A673 (cell line): ENCODE measurements at places on chromosomes 1 and 21. TPM values are rescaled to one million over a fixed set of nuclear protein-coding genes. Genes with fewer than 3 reads are reported as not detected.

Gene CR1
- total RNA-seq = not detected in 2 replicates

DNA sequence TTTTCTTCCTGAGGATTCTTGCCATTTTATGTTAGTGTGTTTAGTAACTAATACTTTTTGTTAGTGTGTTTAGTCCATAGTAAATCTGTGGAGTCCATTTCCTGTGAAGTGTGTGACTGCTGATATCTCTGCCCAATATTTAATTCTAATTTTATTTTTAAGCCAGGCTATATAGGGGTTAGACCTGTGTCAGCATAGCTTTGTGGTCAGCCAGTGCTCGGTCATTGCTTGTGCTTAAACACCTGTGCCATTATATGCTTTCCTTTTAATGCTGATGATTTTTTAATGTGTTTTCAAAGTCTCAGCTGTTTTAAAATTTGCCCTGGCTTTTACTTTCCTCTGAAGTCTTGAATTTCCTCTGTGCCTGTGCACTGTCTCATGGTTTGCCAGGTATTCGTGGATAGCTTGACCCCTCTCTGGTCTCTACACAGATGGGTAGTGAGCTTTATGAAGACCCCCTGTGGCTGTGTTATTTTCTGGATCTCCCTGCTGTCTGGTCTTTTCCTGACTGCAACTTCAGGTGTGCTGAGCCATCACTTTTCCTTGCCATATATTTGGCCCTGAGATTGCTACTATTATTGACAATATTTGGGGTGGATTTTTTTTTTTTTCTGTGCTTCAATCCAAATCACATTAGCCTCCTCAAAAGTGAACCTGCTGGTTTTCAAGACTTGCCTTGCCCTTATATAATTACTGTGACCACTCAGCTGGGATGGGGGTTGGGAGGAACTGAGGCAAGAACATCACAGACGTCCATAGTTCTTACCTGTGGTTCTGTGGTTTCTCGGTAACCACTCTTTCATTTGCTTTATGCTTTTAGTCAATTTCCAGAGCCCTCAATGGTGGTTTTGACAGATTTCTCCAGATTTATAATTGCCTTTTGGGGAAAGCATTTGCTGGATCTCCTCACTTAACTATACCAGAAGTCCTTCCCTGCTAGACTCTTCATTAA lies 59.6 kb downstream of the RPS6KC1 start:
- DNase-seq = no peak

GRCh38 chr21:38869946-38870345 lies 64.2 kb downstream of the ETS2 start:
- no peak for DNase-seq

DNA sequence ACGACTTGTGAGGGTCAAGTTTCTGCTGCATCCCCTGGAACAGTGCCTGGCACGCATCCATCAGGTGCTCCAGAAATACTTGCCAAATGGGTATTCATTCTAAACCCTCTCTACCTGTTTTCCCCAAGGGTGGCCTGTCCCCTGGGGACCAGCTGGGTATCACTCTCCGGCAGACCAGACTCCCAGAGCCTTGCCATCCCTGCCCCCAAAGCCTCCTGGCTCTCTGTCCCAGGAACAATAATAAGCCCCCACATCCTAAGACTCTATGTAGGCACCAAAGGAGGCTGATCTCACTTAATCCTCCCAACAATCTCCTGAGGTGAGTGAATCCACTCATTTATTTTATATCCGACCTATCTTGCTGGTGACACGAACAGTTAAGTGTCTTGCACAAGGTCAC lies 96.7 kb downstream of the MRPL37 start:
- no peak for DNase-seq

- no peak for DNase-seq
Measured at GRCh38 chr1:33045814-33046213, 9.1 kb upstream of the AK2 start.

GRCh38 chr1:7040969-7041695 lies 255.9 kb downstream of the CAMTA1 start:
- DNase-seq = no peak

GRCh38 chr1:202204065-202204464 lies 10.5 kb downstream of the LGR6 start:
- DNase-seq = no peak
